ENCODE measurements at places on chromosomes 3 and 15.

DNA sequence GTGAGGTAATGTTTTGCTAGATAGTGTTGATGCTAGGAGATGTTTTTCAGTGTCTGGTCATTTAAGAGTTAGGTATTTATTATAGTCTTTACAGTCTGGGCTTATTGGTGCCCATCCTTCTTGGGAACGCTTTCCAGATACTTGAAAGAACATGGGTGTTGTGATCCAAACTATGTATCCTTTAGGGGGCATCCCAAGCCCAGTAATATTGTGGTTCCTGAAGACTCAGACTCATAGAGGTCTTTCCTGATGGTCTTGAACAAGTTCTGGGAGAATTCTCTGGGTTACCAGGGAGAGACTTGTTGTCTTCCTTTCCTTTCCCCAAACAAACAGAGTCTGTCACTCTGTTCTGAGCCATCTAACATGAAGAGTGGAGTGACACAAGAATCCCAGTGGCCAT lies 99.7 kb upstream of the LRRC3B start:
- no peak for DNase-seq

- no peak for DNase-seq
Observed at GRCh38 chr3:130517602-130518001, 625 bp downstream of the COL6A6 start.

DNA sequence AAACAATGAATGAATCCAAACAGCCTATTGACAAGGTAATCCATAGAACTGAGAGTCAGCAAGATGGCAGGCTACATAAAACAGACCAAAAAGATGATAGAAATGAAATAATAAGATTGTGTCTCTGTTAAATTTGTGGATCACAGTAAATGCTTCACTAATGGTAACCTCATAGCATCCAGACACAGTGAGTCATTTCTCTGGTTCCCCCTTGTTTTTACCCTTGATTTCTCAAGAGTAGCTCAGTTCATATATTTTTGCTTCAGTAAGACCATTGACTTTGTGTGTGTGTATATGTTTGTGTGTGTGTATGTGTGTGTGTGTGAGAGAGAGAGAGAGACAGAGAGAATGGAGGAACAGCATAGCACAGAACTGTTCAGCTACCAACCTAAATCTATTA lies 546.9 kb downstream of the RBMS3 start:
- DNase-seq = no peak

- no peak for DNase-seq
Observed at GRCh38 chr3:134752761-134753461, 42.1 kb upstream of the EPHB1 start.

DNA sequence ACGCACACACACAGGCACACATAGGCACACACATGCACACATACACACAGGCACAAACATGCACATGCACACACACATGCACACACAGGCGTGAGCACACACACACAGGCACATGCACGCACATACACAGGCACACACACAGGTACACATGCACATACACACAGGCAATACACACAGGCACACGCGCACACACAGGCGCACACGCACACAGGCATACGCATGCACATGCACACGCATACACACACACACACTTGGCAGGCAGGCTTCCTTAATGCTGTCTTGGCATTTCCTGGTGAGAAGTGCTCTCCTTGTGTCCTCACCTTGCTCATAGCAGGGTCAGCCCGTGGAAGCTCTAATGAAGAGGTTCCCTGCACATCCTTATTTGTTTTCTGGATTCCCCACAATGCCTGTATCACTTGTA lies 8.4 kb upstream of the SLCO2A1 start:
- DNase-seq = no peak

GRCh38 chr3:182105875-182106274 lies 394.1 kb downstream of the SOX2 start:
- DNase-seq = no peak

DNA sequence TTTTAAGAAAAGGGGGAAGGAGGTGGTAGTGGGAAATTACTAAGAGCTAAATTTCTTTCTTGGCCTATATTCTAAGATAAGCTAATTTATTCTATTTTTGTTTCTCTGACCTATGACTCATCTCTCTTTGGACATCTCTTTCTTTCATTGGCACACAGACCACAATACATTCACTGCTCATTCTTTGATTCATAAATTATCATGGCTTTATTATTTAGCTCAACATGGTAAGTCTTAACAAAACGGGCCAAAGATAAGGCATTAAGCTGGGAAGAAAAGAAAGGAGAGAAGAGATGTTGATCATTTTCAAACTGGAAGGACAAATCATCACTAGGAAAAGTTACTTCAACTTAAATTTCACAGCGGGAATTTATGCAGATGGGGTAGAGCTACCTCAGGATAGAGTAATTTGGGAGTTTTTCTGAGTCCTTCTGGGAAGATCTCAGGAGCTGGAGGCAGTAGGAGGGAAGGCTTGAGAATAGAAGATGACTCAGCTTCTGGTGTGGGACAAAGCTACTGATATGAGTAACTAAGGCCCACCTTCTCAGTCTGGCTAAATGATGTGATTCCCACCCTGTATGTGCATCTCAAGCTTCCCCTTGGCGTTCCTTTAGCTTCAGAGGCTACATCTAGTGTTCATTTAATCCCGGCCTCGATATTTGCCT lies 7.5 kb upstream of the ALCAM start:
- no peak for DNase-seq

GRCh38 chr3:98557324-98558010 lies 25.7 kb downstream of the GPR15 start:
- DNase-seq = no peak

GRCh38 chr15:35690089-35690488 lies 144.1 kb upstream of the DPH6 start:
- DNase-seq = no peak

DNA sequence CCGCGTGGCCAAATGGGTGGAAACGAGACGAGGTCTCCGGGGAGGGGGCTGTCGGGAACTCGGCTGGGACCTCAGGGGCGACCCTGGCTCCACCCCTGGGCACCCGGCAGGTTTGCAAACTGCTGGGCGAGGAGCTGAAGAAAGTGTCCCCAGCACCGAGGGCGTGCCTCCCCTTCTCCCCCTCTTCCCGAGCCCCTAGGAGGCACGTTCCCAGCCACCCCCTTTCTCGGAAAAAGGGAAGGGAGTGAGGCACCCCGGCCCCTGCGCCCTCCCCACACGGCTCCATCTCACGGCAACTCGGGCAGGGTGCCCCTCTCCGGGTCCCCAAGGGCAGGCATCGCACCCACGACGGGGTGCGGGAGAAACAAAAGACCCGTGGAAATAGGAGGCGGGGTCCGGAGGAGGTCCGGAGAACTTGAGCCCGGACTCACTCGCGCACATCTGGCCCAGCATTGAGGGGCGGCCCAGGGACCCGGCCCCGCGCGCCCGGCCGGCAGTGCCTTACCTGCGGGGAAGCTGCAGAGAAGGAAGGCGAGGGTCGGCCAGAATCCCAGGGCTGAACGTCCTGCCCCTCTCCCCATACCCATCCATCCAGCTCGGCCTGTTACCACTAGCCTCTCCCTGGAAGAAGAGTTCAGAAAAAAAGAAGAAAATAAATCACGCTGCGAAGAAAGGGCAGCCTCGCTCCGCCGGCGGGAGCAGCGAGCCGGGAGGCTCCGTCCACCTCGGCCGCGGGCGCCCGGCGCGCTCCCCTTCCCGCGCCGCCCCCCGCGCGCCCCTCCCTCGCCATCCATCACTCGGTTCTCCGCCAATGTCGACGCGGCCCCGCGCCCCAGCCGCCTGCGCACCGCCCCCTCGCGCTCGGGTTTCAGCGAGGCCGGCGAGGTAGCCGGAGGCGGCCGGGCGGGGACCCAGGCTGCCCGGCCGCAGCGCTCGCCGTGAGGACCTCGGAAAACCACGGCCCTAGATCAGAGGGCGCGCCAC lies 16.3 kb downstream of the RGMA start:
- no peak for DNase-seq

GRCh38 chr15:77144492-77145070 lies 73.7 kb upstream of the TSPAN3 start:
- DNase-seq = peak; percentile 89
